ENCODE measurements at places on chromosomes 7 and 10.

GRCh38 chr7:51029701-51030191 lies 247.1 kb upstream of the GRB10 start:
- no peak for ATAC-seq

DNA sequence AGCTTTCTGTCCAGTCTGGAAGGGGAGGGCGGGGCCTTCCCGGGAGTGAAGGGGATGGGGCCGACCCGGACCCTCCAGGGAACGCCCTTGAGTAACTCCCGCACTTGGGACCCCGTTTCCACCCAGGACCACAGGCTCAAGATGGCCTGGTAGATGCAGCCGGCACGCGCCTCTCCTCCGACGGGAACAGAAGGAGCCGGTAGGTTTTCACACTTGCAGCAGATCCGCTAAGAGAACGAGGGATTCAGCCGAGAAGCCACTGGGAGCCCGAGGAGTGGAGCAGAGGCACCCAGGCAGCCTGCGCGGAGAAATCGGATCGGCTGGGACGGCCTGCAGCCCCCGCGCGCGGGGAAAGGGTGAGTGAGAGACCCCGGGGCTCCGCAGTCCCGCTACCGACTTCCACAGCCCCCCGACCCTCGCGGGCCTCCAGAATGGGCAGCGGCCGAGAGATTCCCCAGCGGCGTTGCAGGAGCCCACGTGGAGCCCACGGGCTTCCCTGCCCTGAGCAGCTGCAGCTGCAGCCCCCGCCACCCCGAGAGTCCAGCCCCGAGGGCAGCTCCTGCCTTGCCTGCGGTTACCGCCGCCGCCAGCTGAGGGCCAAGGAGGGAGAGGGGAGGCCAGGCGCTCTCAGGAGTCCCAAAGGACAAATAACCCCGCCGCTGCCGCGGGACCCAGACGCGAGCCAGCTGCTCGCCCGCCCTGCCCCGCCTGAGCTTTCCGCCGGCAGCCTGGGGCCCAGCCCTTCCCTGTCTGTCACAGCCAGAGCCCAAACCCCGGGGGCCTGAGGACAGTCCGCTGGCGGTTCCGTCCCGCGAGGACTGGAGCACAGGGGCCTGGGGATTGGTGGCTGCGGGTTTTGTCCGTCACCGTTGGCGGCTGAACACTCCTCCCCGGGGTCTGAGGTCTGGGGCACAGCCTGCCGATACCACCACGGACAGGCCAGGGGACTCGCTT lies 21.8 kb downstream of the IFT22 start:
- no peak for ATAC-seq

- ATAC-seq: peak; percentile 36
These were observed 141.8 kb downstream of the CTTNBP2 start for GRCh38 chr7:117731455-117731854.

DNA sequence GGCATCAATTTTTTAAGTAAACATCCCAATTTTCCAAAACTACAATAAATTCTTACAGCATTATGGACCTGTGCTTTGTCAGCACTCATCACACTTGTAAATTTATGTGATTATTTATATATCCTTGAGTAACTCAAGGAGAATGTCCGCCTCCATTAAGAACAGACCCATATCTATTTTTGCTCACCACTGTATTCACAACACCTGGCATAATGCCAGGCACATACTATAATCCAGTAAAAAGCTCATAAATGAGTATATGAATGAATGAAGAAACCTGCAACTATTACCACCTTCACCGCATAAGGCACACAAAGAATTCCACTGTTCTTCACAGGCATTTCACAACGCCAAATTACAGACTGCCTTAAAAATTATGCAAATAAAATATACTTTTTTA lies 46.9 kb downstream of the MINDY3 start:
- no peak for ATAC-seq

DNA sequence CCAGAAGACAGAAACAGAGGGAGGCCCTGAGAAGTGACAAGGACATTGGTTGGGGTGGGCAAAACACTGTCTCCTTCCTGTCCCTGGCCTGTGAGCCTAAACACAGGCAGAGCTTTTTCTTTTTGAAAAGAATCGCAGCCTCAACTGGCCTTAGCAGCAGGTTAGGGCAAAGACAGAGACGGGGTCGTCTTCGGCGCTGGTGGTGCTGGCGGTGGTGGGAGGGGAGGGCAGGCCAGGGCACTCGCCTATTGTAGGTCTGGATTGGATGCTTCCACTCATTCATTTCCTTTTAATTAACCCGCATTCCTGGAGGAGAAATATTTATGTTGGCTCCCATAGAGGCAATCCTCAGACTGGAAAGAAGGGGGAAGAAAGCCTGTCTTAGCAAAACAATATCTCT lies 22.6 kb downstream of the WNT8B start:
- no peak for ATAC-seq

- ATAC-seq: no peak
These were observed 113.6 kb downstream of the GRK5 start for GRCh38 chr10:119320981-119321380.

DNA sequence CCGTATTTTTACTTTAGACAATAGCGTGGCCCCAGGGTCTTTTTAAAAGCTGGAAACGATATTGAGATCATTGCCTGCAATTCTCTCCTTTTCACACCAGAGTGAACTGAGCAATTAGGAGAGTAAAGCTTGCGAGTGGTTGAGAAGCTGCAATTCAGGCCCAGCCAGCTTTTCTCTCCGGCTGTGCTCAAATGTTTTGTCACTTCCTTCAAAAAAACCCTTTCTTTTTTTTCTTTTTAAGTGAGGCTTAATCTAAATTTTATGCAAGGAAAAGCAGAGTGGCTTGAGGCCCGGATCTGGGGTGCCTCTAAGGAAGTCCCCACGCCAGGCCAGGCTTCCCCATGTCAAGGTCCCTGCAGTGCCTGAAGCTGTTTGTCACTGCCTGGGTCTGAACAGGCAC lies 433.9 kb downstream of the GLRX3 start:
- ATAC-seq: no peak

GRCh38 chr10:13046851-13047528 lies 45.5 kb upstream of the CCDC3 start:
- ATAC-seq: no peak

- ATAC-seq: no peak
These were observed 125.2 kb downstream of the CCDC3 start for GRCh38 chr10:12876266-12876665.

GRCh38 chr10:30820261-30820991 lies 190.9 kb upstream of the LYZL2 start:
- peak; percentile 21 for ATAC-seq

- ATAC-seq: no peak
These were observed 243.6 kb downstream of the BICC1 start for GRCh38 chr10:58756130-58756719.

DNA sequence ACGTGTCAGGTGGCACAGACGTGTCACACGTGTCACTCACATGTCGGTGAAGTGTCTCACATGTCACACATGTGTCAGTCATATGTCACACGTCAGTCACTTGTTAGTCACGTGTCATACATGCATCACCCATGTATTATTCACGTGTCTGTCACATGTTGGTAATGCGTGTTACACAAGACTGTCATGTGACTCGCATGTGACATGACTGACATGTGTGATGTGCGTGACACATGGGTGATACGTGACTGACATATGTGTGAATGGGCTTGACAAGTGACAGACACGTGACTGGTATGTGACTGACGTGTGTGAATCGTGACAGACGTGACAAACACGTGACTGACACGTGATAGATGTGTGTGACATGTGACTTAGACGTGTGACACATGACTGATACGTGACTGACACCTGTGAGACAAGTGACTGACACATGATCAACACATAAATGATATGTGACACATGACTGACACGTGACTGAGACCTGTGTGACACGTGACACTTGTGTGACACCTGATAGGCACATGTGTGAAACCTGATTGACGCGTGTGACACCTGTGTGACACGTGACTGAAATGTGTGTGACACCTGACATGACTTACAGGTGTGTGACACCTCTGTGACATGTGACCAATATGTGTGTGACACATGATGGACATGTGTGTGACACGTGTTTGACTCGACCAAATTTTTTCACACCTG lies 56.1 kb downstream of the ZNF92 start:
- no peak for ATAC-seq

DNA sequence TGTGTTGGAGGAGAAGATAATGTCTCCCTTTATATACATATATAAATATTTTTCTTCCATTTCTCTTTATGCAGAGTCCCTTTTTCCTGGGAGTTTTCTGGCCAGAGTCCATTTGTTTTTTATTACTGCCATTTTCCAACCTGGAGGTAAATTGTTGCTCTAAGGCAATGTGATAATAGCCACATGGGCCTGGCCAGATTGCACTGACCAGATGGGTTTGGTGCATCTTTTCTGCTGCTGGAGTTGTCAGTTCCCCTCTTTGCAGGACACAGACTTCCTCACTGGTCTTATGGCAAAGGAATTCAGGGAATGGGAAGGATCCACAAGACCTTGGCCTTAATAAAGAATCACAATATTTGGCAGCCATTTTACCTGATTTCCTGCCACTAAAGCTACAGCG lies 254.9 kb downstream of the SORCS3 start:
- ATAC-seq: no peak

DNA sequence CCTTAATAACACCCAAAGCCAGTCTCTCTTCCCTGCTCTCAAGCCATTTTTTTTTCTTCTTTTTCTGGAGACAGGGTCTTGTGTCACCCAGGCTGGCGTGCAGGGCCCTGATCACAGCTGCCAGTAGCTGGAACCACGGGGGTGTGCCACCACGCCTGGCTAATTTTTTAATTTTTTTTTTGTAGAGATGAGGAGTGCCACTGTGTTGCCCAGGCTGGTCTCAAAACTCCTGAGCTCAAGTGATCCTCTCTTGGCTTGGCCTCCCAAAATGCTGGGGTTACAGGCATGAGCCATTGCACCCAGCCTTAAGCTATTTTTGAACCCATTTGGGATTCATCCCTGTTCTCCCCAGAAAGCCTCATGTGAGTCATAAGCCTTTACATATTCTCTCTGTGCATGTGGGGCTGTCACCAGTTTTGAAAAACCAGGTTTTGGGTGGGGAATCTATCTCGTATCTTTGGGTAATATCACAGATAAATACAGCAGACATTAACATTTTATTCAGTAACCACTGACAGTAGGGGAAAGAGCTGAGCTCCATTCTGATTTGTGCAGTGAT lies 15.5 kb downstream of the ZNF487 start:
- no peak for ATAC-seq

DNA sequence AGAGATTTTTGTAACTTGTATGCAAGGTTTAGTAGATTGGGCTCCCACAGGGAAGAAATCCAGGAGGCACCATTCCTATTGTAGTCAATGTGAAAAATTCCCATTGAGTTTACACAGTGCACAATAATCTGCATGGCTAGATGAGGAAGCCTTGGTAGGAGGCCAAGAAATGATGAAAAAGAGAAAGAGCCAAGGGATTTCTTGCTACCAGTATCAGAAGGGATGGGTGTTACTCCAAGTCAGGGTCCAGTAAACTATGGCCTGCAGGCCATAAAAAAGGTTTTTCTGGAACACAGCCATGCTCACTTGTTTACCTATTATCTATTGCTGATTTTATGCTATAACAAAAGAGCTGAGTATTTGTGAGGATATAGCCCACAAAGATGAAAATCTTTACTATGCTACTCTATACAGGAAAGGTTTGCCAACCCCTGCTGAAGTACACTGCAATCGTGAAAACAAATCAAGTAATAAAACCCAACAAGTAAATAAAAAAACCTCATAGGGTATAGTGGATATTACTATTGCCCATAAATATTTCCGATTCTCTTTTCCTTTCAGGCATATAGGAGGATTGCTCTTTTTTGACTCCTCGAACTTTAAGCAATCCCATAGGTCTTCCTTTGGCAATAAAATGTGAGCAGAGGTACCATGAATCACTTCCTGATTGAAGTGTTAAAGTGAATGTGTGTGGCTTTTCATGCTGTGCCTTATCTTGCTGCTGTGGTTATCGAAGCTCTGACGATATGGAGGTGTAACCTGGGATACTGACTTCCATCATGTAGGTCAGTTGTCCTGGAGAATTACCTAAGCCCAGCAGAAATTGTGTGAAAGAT lies 256.3 kb upstream of the MAGI2 start:
- no peak for ATAC-seq

DNA sequence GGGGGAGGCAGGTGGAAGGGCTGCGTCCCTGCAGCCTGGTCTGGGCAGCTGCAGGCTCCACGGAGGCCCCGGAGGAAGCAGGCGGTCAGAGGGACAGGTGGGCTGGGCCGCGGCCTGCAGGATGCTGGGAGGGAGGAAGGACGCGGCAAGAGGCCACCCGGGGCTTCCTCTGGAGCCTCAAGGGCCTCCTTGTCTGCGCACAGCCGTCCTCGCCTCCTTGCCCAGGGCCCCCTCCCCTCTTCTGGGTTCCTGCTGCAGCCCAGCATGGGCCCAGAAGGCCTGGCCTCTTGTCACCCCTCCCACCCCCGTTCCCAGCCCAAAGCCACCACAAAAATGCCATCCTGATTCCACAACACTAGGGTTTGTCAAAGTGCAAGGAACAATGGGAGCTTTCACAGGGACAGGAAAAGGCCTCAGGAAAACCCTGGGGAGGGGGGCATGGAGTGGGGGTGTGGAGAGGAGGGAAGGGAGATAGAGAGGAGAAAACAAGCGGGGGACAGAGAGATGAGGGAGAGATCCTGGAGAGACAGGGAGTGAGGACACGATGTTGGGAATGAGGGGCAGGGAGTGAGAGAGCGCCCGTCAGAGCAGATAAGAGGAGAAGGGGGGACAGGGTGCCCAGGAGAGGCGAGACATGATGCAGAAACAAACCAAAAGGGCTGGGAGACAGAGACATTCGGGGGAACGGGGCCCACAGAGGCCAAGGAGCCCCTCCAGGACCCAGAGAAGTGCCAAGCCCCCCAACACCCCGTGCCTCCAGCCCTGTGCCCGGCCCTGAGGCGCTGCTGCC lies 41.8 kb downstream of the ZCCHC24 start:
- no peak for ATAC-seq

GRCh38 chr7:35755711-35756110 lies 45.1 kb upstream of the SEPTIN7 start:
- no peak for ATAC-seq

GRCh38 chr10:73859428-73859783 lies 14.9 kb downstream of the CAMK2G start:
- ATAC-seq: no peak

GRCh38 chr7:5672468-5672867 lies 109.0 kb downstream of the RNF216 start:
- ATAC-seq: no peak

DNA sequence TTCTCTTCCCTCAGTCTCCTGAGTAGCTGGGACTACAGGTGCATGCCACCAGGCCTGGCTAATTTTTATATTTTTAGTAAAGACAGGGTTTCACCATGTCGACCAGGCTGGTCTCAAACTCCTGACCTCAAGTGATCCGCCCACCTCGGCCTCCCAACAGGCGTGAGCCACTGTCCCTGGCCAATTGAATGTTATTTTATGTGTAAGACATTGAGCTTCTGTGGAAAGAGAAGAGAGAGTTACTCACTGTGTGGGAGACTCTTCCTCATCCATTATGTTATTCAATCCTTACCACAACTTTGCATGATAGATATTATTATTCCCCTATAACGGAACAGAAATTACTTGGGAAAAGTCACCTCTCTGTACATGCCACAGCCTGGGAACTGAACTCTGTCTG lies 32.6 kb upstream of the MXI1 start:
- no peak for ATAC-seq

DNA sequence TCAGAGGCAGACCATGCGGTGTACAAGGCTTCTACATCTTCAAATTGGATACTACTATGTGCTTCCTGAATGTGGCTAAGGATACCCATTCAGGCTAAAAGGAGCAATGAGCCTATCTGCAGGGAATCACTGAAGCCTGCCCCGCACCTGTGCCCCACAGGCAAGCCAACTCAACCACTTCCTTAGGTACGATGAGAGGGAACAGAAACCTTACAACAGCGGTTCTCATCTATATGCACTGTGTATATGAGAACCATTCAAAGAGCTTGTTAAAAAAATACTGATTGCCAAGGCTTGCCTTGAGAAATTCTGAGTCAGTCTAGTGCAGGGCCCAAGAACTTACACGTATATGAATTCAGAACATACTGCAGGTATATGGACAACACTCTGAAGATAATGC lies 679.6 kb downstream of the PARD3 start:
- ATAC-seq: no peak

Data from gastroesophageal sphincter (tissue), 4 donors.